ENCODE measurements at places on chromosomes 12 and 14.

DNA sequence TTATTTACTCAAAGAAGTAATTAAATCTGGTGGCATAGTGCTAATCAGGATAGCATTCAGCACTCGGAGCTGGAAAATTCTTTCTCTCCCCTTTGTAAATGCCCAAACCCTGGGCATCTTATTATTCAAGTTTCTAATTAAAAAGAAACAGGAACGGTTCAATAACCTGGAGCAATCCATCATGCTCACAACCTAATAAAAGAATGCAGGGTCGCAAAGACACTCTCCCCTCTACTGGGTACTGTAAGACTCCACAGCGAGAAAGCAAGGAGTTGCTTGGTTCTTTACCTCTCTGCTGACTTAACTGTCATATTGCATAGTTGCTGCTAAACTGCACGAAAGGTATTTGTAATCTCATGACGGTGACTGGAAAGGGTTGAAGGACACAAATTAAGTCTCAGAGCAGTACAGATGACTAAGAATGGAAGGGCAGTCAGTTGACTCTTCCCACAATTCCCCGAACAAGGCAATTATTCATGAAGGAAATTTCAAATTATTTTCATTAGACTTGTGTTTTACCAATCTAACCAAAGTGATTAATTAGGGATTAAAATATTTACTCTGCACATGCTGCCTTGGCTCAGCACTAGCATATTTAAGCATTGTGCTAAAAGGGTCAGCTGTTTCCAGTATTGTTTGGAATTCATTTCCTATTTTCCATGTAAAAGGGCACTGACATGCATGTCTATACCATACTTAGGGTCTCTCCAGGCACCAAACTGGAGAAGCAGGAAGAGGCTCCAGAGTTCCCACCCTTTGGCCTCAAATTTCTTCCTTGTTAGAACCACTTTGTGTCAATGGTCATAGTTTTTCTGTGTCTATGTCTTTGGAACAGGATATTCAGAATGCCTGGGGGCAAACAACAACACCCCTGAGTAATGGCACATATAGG, 182.2 kb downstream of the EXOC5 start:
- DNase-seq: no peak

- DNase-seq: no peak
Observed at GRCh38 chr14:29821661-29822429, 105.8 kb downstream of the PRKD1 start.

- DNase-seq: no peak
Observed at GRCh38 chr12:30243426-30243825, 452.2 kb downstream of the IPO8 start.

DNA sequence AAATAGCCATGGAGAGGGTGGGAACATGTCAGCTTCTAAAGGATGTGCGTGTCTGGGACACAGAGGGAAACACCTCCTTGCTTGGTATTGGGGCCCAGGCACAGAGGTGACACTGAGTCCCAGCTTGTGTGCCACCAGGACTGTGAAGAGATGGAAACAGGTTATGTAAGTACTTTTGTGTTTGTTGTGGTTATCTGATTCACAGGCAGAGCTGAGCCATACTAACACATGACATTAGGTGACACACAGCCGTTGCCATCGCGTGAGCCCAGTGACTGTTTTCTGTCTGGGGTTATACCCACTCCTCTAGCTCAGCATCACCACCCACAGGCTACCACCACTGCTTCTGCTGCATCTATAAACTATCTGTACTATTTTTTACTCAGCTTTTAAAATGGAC, 12.1 kb upstream of the FLVCR2 start:
- DNase-seq: no peak

DNA sequence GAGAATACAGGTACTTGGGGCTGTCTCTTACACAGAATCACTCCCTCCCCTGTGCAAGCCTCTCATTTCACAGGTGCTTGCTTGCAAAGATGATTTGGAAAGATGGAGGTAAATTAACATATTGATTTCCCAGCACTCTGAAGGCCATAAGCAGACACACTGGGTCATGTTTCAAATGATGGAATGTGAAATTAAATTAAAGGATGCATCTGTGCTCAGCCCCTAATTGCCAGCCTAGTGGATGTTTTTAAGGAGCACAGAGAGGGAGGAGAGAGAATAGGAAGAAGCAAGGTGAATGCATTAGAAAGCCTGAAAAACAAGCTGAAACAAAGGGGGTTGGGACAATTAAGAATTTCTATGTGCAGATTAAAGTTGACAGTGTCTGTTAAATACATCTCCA, 96.1 kb upstream of the GRIP1 start:
- no peak for DNase-seq

- DNase-seq: no peak
Observed at GRCh38 chr12:86723326-86723725, 467.1 kb upstream of the MGAT4C start.

GRCh38 chr12:87253157-87253556, 776.0 kb downstream of the C12orf50 start:
- no peak for DNase-seq

DNA sequence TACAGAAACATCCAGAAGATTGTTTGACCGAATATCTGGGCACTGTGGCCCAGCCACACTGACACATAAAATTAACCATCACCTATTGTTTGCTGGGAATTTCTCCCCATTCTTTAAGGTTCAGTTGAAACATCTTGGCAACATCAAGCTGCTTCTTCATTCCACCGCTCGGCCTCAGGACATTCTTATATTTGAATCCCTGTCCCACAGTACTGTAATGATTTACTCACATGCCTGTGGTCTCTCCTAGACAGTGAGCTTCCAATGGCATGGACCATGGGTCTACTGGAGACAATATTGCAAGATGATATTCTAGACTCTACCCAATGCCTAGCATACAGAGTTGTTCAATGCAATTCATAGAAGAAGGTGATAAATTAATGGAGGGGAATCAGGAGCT, 56.1 kb downstream of the EMP1 start:
- no peak for DNase-seq

Data from nephron progenitor cell (in vitro differentiated cells).